GM20000 (cell line): ENCODE measurements at places on chromosomes 11 and 22.

GRCh38 chr22:17369439-17370025, at the start of gene CECR2:
Gene CECR2, plus strand, starts transcription at chr22:17369460. Its CDS starts 324 bp downstream, at chr22:17369784.
- DNase-seq, result peak; percentile 67

DNA sequence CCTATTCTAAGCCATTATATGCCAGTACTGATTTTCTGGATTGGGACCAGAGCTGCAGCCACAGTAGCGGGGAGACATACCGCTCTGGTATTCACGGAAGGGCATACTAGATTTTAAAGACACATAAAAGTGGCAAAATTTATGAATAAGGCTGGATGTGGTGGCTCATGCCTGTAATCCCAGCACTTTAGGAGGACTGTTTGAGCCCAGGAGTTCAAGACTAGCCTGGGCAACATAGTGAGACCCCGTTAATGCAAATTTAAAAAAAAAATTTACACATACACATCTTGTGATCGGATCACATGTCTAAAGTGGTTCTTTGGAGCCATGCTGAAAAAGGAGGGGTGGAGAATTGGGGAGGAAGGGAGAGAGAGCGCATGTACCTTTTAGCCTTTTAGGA, 9.0 kb downstream of the RPL27A start:
- no peak for DNase-seq

DNA sequence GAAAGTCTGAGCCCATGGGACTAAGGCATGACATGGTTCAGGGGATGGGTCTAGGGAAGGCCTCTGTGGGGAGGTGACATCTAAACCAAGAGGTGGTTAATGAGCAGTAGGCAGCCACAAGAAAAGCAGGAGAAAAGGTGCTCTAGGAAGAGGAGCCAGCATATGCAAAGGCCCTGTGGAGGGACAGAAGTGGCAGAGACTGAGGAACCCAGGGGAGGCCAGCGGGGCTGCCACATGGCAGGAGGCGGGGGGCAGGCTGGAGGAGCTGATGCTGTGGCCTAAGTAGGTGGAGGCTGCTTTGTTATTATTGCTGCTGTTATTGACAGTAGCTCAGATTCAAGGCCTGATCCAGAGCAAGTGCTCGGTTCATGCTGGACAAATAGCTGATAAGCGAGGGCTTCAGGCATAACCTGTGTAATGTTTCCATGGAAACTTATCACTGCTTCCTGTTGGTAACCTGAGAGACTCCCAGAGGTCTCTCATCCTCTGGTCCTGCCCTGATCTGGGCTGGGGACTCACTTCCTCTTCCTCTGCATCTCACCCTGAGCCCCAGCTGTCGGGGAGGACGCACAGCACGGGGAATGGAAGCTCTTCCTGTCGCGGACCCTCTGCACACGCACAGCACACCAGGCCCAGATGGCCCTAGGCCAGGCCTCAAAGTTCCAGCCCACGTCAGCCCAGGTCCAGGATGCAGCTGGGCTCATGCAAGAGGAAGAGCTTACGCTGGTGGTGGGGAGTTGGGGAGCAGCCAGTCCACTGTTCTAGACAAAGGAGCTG, 75.2 kb upstream of the TP53I11 start:
- DNase-seq, result peak; percentile 17

DNA sequence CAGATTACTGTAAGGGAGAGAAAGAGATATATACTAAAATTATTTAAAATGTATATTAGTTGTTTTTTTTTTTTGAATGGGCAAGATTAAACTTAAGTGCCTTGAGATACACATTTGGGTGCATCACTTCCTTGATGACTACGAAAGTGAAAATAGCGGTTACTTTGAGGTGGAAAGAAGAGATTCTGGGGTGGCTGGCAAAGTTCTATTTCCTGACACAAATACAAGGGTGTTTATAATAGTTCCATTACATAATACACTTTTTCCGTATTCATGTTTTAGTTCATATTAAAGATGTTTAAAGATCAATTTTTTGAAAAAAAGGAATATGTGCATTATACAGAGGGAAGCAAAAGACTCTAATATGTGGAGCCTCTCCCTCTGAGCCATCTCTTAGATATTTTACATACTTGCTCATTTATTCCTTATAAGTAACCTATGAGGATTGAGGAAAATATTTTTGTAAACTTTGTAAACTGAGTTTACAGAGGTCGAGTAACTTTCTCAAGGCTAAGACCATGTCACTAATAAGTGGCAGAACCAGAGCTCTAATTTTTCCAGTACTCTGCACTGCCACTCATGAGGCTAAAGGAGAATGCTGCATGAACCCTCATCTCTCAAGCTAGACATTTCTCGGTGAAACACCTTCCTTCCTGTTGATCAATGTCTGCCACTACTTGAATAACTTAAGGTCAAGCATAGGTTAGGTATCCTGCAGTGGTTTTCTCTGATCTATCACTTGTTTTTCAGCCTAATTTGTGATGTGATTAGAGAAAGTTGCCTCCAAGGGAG, 58.6 kb downstream of the DDIAS start:
- DNase-seq, result peak; percentile 48

DNA sequence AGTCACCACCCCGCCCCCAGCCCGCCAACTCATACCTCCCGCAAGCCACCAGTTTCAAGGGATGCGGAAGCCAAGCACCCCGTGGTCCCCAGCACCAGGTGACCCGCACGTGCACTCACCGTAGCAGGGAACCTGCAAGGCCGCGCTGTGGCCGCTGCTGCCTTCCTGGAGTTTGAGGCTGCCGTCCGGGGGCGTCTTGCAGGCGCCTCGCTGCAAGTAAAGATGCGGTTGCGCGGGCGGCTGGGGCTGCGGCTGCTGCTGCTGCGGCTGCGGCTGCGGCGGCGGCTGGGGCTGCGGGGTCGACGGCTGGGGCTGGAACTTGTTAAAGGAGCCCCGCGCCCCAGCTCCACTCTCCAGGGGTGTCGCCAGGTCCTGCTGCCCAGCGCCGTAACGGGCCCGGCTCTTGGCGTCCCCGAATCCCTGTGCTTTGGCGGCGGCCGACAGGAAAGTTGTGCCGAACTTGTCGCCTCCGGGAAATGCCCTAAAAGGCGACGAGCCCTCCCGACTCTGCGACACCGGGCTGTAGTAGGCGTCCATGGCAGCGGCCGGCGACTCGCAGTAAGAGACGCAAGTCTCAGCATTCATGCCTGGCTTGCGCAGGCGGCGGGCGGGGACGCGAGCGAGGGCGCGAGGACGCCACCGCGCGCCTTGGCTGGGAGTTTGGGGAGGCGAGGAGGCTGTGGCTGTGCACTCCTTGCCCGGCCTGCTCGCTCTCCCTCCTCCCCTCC, at the start of gene ALX4:
ALX4 (minus strand) TSS at position 662 of the 728 bp plus-strand sequence; CDS start at position 585, 77 bp downstream.
- DNase-seq, result no peak

- no peak for DNase-seq
Measured at GRCh38 chr11:60316317-60316716, 10.7 kb upstream of the MS4A6E start.

- DNase-seq, result no peak
Measured at GRCh38 chr11:108511851-108512474, 13.8 kb upstream of the POGLUT3 start.

- DNase-seq, result no peak
Measured at GRCh38 chr22:46731246-46732040, 6.6 kb downstream of the CERK start.

- DNase-seq, result no peak
Measured at GRCh38 chr22:37852418-37852817, 3.2 kb downstream of the EIF3L start.

GRCh38 chr22:35921777-35922176, 106.8 kb downstream of the RBFOX2 start:
- DNase-seq, result peak; percentile 34

- peak; percentile 87 for DNase-seq
Measured at GRCh38 chr11:64355078-64355940, 3.7 kb upstream of the RPS6KA4 start.
